Muscle of leg (tissue), 16 donors: ENCODE measurements at places on chromosomes 12 and 14.

DNA sequence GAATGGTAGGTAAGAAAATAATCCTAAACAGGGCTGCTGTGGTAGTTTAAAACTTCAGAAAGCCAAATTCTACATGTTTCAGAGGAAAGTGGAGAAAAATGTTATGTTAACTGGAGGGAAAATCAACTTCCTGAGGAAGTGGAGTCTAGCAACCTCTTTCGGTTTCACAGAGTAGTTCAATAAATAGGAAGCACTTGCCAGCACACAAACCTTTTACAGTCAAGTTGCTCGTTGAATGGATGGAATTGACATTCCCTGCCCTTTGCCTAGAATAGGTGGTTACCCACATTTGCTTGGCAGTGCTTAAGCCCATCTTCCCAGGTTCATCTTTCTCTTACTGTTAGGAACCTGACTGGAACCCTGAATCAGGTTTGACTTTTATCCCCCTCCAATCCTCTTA lies 15.9 kb downstream of the ANKRD13A start:
- DNase-seq: no peak

DNA sequence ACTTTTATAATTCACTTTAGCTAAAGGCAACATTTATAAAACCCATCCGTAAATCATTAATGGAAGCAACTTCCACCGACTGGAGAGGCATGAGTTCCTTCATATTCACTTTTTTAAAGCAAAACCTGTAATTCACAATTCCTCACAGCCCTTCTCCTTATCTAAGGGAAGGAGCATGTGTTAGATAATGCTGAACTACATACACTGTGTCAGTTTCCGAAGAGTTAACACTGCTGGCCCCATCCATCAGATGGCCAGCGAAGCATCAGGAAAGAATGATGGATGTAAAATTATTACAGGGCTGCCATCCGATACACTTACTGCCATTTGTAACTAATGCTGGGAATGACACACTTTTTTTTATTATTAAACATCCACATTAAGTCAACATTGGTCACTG lies 392.8 kb downstream of the SOX5 start:
- DNase-seq: no peak

GRCh38 chr12:5582018-5582417 lies 150.1 kb downstream of the NTF3 start:
- DNase-seq: peak; percentile 89

DNA sequence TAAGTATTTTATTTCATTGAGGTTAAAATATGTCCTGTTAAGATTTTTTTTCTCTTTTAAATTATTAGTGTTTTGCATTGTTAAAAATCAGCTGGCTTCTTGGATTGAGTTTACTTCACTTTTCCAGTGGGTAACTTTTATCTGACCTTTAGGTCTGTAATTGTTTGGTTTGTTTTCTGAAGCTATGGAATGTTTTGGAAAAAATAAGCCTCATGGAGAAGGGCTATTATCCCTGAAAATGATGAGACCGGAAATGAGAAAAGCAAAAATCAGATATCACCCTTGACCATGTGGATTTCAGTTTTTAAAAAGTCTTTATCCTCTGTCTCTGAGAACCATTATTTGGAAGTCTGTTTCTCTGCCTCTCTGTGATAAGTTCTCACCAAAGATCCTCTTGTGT lies 180.9 kb downstream of the RAD51B start:
- peak; percentile 80 for DNase-seq

DNA sequence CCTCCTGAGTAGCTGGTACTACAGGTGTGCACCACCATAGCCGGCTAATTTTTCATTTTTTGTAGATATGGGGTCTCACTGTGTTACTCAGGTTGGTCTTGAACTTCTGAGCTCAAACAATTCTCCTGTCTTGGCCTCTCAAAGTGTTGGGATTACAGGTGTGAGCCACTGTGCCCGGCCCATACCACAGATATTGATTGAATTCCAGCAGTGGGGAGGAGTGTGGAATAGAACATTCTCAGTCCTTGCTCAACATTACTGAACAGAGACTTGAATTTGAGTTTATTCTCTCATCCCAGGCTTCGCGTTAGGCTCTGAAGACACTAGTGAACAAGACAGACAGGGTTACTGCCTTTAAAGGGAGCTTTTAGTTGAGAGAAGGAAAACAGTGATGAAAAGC lies 39.6 kb downstream of the PTPN11 start:
- no peak for DNase-seq
